Activated T-helper 2 cell treated with anti-CD3 and anti-CD28 coated beads, Interferon-gamma antibody, Interleukin-2, Interleukin-4, amounts not matched to agents 10 μg/mL and 5 μg/mL and 100 μg/mL, durations not matched to agents 14 hours and 24 hours and 36 hours (primary cell): ENCODE measurements at places on chromosomes 16 and 17.
A peak's percentile ranks its signal among the peaks of the same experiment; 100 is the strongest.

GRCh38 chr16:10561001-10561400 lies 19.4 kb downstream of the EMP2 start:
- no peaks in the 10 kb centered on the region for H3K36me3 ChIP-seq
- peaks cover 5% of the 10 kb centered on the region for H3K27me3 ChIP-seq
- H3K4me3 ChIP-seq, result no peak overlapping the region
- H3K27ac ChIP-seq, result no peak overlapping the region
- DNase-seq, result no peak

DNA sequence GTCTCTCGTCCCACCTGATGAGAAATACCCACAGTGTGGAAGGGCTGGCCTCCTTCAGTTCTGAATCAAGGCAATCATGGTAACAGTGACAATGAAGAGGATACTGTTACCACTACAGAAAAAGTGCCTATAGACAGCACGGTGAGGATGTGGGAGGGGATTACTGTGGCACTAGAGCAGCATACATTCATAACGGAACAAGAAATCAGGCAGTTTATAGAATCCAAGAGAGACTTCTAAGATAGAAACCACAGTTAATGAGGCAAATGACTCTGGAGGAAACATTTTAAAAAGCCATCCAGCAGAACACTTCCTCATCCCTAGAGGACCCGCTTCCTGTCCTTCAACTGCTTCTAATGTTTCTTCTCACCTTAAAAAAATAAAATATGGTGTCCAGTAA lies 2.7 kb downstream of the RUSF1 start:
- peak overlapping the region; percentile 82 for H3K27ac ChIP-seq
- H3K4me1 ChIP-seq, result peaks cover 30% of the 10 kb centered on the region
- peaks cover 32% of the 10 kb centered on the region for H3K36me3 ChIP-seq
- no peaks in the 10 kb centered on the region for H3K27me3 ChIP-seq
- H3K4me3 ChIP-seq, result no peak overlapping the region
- no peak for DNase-seq

GRCh38 chr17:8843344-8843743 lies 24.1 kb downstream of the PIK3R6 start:
- peaks cover 47% of the 10 kb centered on the region for H3K36me3 ChIP-seq
- no peak overlapping the region for H3K4me3 ChIP-seq
- no peak overlapping the region for H3K27ac ChIP-seq
- H3K27me3 ChIP-seq, result no peaks in the 10 kb centered on the region

DNA sequence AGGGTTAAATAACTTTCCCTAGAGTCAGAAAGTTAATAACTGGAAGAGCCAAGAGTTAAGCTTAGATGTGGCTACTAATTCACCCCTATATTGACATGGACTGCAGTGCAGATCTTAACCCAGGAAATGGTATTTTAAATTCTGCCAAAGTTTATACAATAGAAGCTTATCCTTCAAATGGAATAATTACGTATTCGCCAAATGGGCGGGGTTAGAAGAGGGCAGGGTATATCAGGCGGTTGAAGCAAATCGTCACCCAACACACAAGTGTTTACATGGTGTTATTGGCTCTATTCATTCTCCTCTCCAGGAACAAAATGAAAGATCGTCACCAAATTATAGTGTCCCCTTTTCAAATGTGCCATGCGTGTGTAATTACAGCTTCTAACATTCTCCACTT lies 182.7 kb downstream of the PRKCB start:
- no peak for DNase-seq
- no peak overlapping the region for H3K27ac ChIP-seq
- peaks cover 11% of the 10 kb centered on the region for H3K36me3 ChIP-seq
- peaks cover 26% of the 10 kb centered on the region for H3K4me1 ChIP-seq

- H3K27ac ChIP-seq, result no peak overlapping the region
- no peak for DNase-seq
- no peaks in the 10 kb centered on the region for H3K36me3 ChIP-seq
- no peak overlapping the region for H3K4me3 ChIP-seq
- H3K4me1 ChIP-seq, result peaks cover 6% of the 10 kb centered on the region
Observed at GRCh38 chr17:57867126-57867525, 17.3 kb upstream of the MRPS23 start.

GRCh38 chr17:80092959-80093358 lies 8.4 kb upstream of the GAA start:
- no peak overlapping the region for H3K4me3 ChIP-seq
- no peak overlapping the region for H3K27ac ChIP-seq
- no peaks in the 10 kb centered on the region for H3K36me3 ChIP-seq

DNA sequence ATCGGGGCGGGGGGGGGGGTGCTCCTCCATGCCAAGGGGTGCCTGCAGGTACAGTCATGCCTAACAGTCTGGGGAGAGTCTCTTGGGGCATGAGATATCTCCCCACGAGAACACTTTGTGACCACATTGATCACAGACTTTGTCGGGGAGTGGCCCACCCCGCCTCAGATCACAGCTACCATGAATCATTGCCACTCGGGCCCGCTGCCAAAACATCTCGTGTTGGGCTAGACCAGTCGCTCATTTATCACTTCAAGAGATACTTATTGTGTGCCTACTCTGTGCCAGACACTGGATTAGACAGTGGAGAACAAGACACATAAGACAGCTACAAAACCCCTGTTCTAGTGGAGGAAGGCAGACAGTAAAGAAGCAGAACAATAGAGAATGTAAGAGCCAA lies 72.6 kb downstream of the CLEC16A start:
- no peak for DNase-seq
- H3K27me3 ChIP-seq, result no peaks in the 10 kb centered on the region
- peaks cover 37% of the 10 kb centered on the region for H3K4me1 ChIP-seq
- H3K4me3 ChIP-seq, result no peak overlapping the region
- H3K27ac ChIP-seq, result peak overlapping the region; percentile 36
- H3K36me3 ChIP-seq, result peaks cover 55% of the 10 kb centered on the region

- H3K4me1 ChIP-seq, result no peaks in the 10 kb centered on the region
- no peaks in the 10 kb centered on the region for H3K36me3 ChIP-seq
- no peaks in the 10 kb centered on the region for H3K27me3 ChIP-seq
- H3K4me3 ChIP-seq, result no peak overlapping the region
- no peak for DNase-seq
- H3K27ac ChIP-seq, result no peak overlapping the region
Observed at GRCh38 chr16:23258919-23259237, 43.2 kb upstream of the SCNN1B start.

GRCh38 chr17:60315650-60316049 lies 76.3 kb downstream of the USP32 start:
- H3K4me3 ChIP-seq, result no peak overlapping the region
- H3K36me3 ChIP-seq, result no peaks in the 10 kb centered on the region
- H3K4me1 ChIP-seq, result peaks cover 8% of the 10 kb centered on the region
- DNase-seq, result no peak

DNA sequence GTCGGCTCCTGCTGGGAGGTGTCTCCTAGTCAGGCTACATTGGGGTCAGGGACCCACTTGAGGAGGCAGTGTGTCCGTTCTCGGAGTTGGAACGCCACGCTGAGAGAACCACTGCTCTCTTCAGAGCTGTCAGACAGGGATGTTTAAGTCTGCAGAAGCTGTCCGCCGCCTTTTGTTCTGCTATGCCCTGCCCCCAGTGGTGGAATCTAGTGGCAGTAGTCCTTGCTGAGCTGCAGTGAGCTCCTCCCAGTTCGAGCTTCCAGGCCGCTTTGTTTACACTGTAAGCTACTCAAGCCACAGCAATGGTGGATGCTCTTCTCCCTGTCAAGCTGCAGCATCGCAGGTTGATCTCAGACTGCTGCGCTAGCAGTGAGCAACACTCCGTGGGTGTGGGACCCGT lies 36.0 kb downstream of the ITFG1 start:
- H3K4me3 ChIP-seq, result no peak overlapping the region
- H3K27me3 ChIP-seq, result no peaks in the 10 kb centered on the region
- no peak for DNase-seq
- H3K27ac ChIP-seq, result no peak overlapping the region
- no peaks in the 10 kb centered on the region for H3K4me1 ChIP-seq

DNA sequence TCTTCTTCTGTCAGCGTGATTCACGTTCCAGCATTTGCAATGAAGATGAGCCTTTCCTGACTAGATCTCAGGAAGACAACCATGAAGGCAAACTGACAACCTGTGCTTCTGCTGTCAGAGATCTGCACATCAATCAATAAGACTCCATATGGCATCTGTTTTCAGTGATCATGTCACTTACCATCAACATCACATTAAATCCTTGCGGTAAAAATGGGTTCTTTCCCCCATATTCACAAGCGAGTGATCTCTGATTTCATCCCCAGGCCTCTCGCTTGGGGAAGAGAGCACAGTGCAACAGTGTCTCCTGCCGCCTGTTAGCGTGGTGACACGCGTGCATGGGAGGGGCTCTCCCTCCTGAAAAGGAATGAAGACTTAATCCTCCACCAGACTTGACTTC lies 11.1 kb downstream of the NACA2 start:
- H3K36me3 ChIP-seq, result no peaks in the 10 kb centered on the region
- H3K4me3 ChIP-seq, result no peak overlapping the region
- no peak for DNase-seq
- peaks cover 2% of the 10 kb centered on the region for H3K4me1 ChIP-seq

- H3K27ac ChIP-seq, result no peak overlapping the region
- H3K36me3 ChIP-seq, result no peaks in the 10 kb centered on the region
- peaks cover 4% of the 10 kb centered on the region for H3K4me1 ChIP-seq
- no peak overlapping the region for H3K4me3 ChIP-seq
- DNase-seq, result no peak
- peaks cover 15% of the 10 kb centered on the region for H3K27me3 ChIP-seq
Observed at GRCh38 chr16:19137201-19138128, 23.7 kb downstream of the ITPRIPL2 start.

DNA sequence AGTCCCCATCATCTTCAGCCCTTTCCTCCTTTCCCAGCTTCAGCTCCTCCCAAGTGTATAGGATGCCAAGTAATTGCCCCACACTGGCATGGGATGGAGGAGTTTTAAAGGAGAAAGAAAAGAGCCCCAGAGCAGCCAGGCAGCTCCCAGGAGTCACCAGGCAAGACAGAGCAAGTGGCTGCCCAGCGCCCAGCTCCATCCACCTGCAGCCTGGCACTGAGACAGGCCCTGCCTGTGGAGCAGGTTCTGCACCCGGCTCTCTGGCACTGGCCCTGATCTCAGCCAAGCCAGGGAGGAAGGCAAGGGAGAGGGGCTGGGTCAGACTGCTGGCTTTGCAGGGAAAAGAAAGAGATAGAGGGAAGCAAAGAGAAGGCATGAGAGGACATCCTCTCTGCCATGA lies 21.7 kb downstream of the FOXN1 start:
- no peak overlapping the region for H3K4me3 ChIP-seq
- H3K27ac ChIP-seq, result no peak overlapping the region
- no peaks in the 10 kb centered on the region for H3K4me1 ChIP-seq
- H3K27me3 ChIP-seq, result no peaks in the 10 kb centered on the region

DNA sequence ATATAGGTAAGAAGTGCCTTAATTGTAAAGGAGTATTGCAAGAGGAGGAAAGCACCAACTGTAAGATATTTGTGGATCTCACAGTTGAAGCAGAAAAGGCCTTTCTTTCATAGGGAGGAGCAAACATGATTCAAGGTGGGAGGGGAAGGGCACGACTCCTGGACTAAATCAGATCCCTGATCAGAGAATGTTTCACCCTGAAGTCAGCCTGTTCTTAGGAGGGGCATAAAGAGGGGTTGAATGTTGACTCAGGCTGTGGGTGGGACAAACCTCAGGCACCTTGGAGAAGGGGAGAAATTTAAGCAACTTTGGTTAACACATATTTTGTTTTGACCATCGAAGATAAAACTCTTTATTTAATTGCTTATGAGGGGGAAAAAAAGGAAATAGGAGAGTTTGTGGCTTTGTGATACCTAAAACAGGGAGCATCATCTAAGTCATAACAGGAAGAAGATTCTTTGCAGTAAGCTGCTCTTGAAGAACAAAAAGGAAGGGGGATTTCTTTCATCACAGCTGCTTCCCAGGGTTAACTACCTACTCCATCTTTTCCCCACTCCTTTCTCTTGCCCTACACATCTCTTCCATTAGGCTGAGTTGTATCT lies 158.6 kb upstream of the ZNF267 start:
- H3K27ac ChIP-seq, result peak overlapping the region; percentile 32
- H3K4me3 ChIP-seq, result peak overlapping the region; percentile 98
- peaks cover 61% of the 10 kb centered on the region for H3K36me3 ChIP-seq
- no peaks in the 10 kb centered on the region for H3K27me3 ChIP-seq

- no peaks in the 10 kb centered on the region for H3K4me1 ChIP-seq
- DNase-seq, result no peak
- H3K4me3 ChIP-seq, result no peak overlapping the region
- no peak overlapping the region for H3K27ac ChIP-seq
- H3K36me3 ChIP-seq, result peaks cover 4% of the 10 kb centered on the region
Observed at GRCh38 chr16:71276589-71277334, 12.4 kb downstream of the CMTR2 start.

DNA sequence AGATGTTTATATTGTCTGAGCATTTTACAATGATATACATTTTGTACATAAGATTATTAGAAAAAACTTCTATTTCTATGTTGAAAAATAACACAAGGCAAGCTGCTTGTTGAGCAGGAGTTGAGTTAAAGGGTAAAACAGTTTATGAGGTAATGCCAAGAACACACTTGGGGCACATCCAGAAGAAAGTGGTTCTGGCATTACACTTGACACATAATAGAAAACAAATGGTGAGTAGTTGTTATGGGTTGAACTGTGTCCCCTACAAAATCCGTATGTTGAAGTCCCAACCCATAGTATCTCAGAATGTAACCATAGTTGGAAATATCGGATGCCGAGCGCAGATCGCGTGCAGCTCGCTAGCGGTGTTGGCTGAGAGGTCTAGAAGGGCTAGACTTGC lies 354.3 kb upstream of the GOT2 start:
- no peaks in the 10 kb centered on the region for H3K4me1 ChIP-seq
- H3K36me3 ChIP-seq, result no peaks in the 10 kb centered on the region
- H3K27me3 ChIP-seq, result no peaks in the 10 kb centered on the region
- H3K27ac ChIP-seq, result no peak overlapping the region
- no peak for DNase-seq
- H3K4me3 ChIP-seq, result no peak overlapping the region

DNA sequence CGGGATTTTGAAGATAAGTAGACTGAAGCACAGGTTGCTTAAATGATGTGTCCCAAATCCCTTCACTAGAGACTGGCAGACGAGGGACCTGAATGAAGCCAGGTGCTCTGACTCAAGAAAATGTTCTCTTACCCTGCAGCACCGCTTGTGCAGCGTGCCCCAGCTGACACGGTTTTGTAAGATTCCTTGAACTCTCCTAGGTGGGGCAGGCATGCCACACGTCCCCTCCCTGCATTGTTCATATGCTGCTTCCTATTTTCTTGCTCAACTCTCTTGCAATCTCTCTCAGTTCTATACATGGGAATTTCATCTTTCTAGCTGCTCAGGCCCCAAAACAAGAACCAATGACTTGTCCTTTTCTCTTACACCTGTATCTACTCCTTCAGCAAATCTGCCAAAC lies 22.1 kb upstream of the HNF1B start:
- H3K27ac ChIP-seq, result peak overlapping the region; percentile 1
- peaks cover 60% of the 10 kb centered on the region for H3K4me1 ChIP-seq
- no peaks in the 10 kb centered on the region for H3K36me3 ChIP-seq

GRCh38 chr16:86634292-86634691 lies 55.9 kb downstream of the FOXL1 start:
- H3K4me3 ChIP-seq, result no peak overlapping the region
- no peak for DNase-seq
